Activated CD8-positive, alpha-beta memory T cell treated with anti-CD3 and anti-CD28 coated beads, Interleukin-2, amount 10 ng/mL, durations not matched to agents 7 days and 5 days (primary cell): ENCODE measurements at places on chromosomes 13 and 19.
A peak's percentile ranks its signal among the peaks of the same experiment; 100 is the strongest.

DNA sequence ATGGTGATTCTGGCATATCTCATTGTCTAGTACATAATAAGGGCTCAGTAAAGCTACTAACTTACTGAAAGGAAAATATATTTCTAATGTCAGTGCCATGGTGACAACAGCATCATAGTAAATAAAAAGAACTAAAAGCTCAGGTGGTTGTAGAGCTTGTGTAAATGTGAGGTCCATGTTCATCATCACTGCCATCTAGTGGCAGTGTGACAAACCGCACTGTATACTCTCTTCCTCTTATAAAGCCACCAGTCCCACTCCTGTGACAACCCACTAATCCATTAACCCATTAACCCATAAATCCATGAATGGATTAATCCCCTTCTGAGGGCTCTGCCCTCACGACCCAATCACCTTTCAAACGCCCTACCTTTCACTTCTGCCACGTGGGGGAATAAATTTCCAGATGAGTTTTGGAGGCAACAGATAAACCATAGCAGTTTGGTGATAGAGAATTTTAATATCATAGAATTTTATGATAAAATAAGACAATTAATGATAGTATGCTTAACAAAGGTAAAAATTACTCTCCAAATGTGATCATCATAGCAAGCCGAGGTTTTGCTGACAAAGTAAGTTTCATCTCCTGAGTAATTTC, 160.4 kb upstream of the SGCG start:
- peak; percentile 45 for DNase-seq

DNA sequence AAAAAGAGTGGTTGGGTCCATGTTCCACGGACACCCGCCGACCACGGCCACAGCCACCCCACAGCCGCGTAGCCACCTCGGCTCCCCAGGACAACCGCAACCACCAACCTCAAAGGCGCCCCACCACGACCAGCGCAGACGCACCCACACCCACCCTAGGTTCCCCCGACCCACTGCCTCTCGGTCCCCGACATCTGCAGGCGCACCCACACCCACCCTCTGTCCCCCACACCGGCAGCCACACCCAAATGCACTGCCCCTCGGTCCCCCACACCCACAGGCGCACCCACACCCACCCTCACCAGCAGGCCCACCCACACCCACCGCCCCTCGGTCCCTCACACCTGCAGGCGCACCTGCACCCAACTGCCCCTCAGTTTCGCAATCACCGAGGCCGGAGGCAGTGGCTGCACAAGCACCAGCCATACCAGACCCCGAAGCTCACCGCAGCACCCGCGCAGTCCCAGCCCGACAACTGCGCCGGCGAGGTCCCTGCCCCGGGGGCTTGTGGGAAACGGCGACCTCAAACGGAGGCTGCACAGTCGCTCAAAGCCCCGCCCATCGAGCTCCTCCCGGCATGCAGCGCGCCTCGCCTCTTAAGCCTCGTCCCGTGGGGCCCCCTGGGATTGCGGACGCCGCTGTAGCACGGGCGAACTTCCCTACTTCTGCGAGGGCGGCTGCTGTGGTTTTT, 18.3 kb downstream of the ZNF77 start:
- DNase-seq: no peak

GRCh38 chr19:2731181-2731995, 8.4 kb downstream of the SLC39A3 start:
- no peak for DNase-seq

DNA sequence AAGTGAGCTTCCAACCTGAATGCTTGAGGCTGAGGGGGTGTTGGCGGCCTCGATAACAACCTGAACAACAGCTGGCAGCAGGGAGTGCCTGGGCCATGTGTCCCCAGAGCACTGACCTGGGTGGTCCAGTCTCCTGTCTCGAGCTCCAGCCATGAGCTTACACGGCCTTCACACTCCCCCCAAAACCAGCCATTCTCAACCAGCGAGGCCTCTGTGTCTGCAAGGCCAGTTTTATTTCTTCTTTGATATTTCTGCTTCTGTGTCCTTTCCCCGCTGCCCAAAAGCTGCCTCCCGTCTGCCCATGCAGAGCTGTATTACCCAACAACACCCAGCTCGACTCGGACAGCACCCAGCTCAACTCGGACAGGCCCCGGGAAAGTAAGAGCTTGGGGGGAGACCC, 32.5 kb upstream of the TFDP1 start:
- peak; percentile 36 for DNase-seq

DNA sequence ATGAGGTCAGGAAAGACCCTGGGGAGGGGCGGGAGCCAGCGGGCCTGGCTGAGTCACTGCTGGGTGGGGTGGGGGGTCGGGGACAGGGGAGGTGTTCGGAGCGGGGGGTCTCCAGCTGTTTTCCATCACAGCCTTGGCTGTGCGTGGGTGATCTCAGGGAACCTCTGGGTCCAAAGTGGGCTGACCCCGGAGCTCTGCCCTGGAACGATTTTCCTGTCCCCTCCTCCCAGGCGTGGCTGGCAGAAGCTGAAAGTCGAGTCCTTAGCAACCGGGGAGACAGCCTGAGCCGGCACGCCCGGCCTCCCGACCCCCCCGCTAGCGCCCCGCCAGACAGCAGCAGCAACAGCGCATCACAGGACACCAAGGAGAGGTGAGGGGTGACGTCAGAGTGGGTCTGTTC, 10.6 kb downstream of the TRIP10 start:
- DNase-seq: no peak
